HL-60 (cell line): ENCODE measurements at places on chromosomes 7 and 10.

GRCh38 chr7:75662579-75663301 lies 76.0 kb downstream of the HIP1 start:
- DNase-seq, result no peak

- no peak for DNase-seq
Observed at GRCh38 chr7:149828357-149829309, 9.5 kb upstream of the ZNF862 start.

DNA sequence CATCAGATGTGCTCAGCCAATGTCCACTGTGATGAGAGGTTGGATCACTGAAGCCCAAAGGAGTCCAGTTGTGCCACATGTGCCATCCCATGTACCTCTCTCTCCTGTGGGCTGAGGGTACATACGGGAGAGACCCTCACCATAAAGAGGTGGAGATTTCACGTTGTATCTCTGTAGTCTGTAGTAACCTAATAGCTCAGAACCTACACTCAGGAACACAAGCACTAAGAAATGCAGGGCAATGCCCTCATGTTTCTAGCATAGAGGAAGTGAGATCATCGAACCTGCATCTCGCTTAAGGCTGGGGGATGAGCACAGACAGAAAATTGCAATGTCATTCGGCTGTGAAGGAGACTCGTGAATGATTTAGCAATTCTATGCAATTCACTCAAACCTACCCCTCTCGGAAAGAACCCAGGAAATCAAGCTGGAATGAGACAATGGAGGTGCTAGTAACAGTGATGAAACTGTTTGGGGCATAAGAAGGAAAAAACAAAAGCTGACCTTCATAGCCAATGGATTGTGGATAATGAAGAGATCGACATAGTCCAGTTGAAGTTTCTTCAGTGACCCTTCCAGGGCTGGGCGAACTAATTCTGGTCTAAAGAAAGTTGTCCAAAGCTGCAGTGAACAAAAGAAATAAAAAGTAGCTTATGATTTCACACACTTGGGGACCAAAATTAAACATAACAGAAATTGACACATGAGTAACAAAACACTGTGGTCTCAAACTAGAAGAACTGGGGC lies 80.3 kb upstream of the UCN3 start:
- DNase-seq, result peak; percentile 80

DNA sequence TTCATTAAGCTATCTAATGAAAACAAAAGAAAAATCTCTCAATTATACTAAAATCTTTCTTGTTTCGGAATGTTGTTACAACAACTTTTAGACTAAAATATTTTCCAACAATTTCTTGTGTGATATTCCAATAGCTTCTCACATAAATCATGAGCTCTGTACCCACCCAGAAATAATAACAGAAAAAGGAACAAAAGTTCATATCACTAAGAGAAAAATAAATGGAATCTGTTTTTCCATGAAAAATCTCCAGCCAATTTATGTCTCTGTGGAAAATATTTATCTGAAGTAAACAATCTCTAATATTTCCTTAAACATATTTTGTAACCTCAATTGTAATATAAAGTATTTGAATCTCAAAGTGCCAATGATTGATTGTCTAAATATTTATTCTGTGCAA lies 628.6 kb upstream of the ANKRD30A start:
- no peak for DNase-seq

DNA sequence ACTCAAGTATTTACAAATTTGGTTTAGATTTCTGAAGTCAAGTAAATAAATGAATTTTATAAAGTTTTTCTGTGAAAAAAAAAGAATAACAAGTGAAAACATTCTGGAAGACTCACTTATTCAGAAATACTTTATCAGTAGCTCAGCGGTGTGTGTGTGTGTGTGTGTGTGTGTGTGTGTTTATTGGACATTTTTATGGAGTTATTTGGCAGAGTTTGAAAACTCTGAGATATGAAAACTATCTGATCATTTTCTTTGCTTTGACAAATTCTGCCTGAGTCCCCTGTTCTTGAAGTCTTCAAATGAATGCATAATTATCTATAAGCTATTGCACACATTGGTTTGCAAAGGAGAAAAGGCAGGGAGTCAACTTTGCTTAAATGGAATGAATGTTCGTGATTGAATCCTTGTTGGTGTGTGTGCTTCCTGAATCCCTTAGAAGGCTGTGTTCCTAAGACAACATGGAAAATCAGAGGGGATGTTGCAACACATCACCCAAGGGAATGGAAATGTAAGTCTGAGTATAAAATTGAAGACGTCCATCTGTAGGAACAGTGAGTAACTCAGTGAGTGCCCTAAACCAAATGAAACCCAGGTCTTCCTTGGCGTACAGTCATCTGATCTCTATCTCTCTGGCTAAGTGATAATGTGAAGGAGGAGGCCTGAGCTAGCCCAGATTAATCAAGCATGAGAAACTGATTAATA lies 160.9 kb downstream of the REEP3 start:
- no peak for DNase-seq

GRCh38 chr10:43939939-43940820 lies 291.5 kb upstream of the ZNF32 start:
- DNase-seq, result no peak

DNA sequence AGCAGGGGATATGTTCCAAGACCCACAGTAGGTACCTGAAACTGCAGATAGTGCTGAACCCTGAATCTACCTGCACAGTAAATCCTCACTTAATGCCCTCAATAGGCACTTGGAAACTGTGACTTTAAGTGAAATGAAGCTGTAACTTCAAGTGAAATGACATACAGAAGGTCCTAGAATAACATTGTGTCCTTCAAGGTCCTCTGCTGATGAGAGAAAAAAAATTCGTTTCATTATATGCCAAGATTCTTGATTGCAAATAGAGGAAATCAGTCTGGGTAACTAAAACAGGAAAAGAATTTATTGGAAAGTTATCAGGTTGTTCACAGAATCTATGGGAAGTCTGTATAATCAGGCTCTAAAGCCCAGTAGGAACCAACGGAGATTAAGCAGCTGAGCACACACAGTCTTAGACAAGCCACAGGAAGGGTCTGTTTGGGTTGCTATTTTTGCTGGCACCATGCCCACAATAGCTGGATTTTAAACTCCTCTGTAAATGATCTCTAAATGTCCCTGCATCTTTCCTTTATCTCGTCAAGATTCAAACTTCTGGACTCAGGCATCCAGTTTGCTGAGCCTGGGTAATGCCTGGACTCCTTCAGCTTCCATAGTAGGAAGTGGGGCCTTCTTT lies 57.5 kb downstream of the EXOC4 start:
- no peak for DNase-seq

- peak; percentile 25 for DNase-seq
Observed at GRCh38 chr7:98420966-98421612, 20.2 kb upstream of the BAIAP2L1 start.

- no peak for DNase-seq
Observed at GRCh38 chr7:99399597-99399996, 8.8 kb downstream of the PDAP1 start.

DNA sequence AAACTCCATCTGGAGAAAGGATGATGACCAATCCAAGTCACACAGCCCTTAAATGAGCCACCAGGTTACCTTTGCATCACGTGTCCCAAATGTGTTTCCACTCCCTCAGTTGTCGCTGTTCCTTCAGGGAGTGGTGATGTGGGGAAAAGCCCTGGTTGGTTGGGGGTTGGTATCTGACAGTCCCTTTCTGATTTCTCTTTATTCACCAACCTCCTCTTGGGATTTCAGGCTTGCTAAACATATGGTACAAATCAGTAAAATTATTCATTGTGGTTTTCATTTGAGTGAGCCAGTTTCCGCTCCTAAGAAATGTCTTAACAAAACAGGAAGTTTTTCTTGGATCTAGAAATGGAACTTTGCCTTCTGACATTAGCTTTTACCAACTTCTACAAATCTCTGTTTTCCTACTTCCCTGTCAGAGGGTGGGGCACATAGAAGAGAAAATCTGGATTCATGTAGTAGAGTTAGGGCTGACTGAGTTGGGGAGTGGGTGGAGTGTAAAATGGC lies 40.0 kb upstream of the KMT2E start:
- no peak for DNase-seq

GRCh38 chr7:149140831-149141230 lies 6.4 kb upstream of the ZNF398 start:
- peak; percentile 41 for DNase-seq

- DNase-seq, result no peak
Observed at GRCh38 chr7:34463830-34464229, 194.2 kb upstream of the NPSR1 start.

- no peak for DNase-seq
Observed at GRCh38 chr10:120077707-120078492, 185.4 kb downstream of the SEC23IP start.

DNA sequence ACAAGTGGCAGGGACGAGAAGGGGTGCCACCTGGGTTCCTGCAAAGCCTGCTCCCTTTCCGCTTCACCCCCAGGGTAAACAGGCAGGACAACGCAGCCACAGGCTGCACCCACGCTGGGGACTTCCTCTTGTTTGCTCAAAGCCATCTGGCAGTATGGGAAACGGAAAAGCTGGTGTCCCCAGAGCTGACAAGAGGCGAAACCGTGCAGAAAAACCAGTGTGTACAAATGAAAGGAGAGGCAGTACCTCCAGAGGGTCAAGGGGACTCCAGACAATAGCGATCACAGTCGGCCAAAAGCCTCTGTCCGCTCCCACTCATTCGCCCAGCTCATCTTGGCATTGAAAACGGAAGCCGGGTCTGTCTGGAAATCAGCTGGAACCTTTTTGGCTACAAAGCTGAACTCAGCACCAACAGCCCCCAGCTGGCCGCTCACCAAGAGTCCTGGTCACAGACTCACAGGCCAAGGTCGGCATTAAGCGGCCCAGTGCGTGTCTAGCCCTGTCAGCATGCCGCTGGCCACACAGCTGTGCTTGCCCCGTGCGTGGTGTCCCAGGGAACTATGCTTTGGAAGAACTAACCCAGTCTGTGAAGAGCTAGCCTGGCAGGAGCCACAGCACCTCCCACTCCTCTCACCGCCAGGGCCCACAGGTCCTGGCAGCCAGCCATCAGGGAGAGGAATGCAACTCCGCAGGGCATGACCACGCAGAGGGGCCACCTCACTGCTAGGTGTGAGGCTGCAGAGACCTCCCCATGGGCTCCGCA lies 10.4 kb downstream of the TNS3 start:
- DNase-seq, result peak; percentile 68

- no peak for DNase-seq
Observed at GRCh38 chr7:91185771-91186170, 78.5 kb upstream of the FZD1 start.

- DNase-seq, result peak; percentile 57
Observed at GRCh38 chr10:94299417-94299816, 63.3 kb downstream of the NOC3L start.

- no peak for DNase-seq
Observed at GRCh38 chr7:154171422-154171821, 119.2 kb downstream of the DPP6 start.

DNA sequence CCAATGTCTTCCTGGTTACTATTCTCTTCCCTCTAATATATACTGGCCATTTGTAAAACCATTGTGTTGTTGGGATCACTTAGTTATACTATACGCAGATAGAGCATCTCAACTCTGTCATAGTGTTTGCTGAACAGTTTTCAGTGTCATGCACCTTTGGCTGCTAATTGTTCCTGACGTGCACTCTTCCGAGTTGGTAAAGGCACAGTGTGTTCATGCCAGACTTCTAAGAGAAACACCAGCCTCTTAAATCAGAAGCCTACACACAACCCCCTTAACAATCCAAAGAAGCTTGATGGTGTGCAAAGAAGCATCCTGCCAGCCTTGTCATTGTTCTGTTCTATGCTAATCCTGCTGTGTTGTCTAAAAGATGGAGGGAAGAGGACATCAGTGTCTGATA lies 131.1 kb downstream of the MAPK8 start:
- DNase-seq, result no peak

DNA sequence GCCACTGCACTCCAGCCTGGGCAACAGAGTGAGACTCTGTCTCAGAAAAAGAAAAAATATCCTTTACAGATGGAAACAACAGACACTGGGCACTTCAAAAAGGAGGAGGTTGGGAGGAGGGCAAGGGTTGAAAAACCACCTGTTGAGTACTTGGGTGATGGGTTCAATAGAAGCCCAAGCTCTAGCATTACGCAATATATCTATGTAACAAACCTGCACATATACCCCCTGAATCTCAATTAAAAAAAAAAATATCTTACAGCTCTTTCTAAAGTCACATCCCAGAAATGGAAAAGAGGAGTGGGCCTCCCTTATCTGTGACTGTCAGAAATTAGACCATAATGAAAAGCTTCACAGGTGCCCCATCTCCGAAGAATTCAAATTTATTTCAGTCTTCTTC lies 12.1 kb downstream of the VIM start:
- no peak for DNase-seq
